ENCODE measurements at places on chromosomes 4 and X.
A peak's percentile ranks its signal among the peaks of the same experiment; 100 is the strongest.

DNA sequence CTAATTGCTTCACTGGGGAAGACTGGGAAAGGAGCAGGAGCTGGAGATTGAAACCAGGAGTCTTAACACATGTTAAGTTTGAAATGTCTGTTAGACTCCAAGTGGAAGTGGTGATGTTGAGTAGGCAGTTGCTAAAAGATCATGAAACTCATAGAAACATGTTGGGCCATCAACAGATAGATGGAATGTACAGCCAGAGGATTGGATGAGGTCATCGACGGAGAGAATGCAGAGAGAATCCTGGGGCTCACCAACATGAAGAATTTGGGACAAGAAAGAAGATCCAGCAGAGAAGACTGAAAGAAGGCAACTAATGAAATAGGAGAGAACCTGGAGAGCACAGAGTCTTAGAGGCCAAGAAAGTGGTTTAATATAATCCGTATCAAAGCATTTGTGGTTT, 19.4 kb upstream of the TSPAN5 start:
- DNase-seq: no peak

GRCh38 chrX:142601792-142602191, 396.7 kb upstream of the MAGEC2 start:
- no peak for DNase-seq

DNA sequence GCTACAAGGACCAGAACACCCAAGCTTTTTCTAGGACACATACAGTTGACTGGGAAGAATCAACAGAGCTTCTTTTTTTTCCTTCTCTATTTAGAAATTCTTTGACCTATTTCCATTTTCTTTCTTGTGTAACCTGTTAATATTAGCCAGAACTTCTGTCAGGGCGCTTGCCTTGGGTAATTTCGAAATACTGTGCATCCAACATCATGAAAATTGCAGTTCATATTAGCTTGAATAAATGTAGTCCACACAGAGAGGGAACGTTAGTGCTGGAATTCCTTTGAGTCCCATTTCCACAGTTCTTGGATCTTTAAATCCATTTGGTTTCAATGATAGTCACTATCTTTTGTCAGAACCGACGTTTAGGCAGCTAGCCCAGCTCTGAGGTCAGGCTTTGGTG, 141.8 kb downstream of the MXRA5 start:
- DNase-seq: no peak

GRCh38 chrX:1327651-1328304, 8.8 kb upstream of the IL3RA start:
- no peak for DNase-seq

DNA sequence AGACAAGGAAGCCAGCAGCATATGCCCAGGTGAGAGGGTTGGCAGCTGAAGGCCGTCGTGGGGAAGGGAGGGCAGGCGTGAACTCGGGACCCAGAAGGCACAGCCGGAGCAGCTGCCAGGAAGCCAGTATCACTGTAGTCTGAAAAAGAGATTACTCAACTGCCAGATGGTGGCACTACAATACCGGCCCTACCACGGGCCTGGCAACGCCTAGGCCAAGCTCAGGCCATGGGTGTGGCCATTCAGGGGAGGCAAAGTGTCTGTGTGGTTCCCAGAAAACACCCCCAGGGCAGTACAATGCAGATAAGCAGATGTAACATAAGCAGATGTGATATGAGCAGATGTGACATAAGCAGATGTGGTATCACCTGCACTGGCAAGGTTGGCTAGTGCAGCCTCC, 236.0 kb downstream of the AFAP1 start:
- no peak for DNase-seq

DNA sequence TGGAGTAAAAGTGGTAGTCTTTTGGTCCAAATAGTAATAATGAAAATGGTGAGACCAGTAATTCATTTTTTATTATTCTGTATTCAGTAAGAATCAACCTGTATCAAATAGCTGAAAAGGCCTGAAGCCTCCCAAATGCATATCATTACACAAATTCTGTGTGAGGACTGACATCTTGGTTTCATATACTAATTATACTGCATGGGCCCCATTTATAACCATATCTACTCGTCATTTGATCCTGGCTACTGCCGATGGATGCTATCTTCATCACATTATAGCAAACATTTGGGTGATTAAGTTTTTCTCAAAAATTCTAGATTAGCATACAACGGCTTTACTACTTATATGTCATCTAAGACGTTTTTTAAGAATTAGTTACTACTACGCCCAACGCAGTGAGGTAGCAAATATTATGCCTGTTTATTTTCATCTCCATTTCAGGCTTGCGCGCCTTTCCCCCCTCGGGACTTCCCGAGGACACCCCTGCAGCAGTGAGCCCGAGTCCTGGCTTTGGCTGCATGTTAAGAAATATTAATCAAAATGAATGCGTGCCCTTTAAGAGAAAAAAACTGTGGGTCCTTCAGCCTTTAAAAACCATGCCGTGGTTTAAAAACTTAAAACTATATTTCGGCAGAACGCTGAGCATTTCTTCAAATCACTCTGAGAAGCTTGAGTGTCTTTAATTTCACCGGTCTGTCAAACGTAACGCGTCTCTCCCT, 814 bp upstream of the MMAA start:
- peak; percentile 9 for DNase-seq

- no peak for DNase-seq
Observed at GRCh38 chr4:140315970-140316369, 57.5 kb upstream of the SCOC start.

DNA sequence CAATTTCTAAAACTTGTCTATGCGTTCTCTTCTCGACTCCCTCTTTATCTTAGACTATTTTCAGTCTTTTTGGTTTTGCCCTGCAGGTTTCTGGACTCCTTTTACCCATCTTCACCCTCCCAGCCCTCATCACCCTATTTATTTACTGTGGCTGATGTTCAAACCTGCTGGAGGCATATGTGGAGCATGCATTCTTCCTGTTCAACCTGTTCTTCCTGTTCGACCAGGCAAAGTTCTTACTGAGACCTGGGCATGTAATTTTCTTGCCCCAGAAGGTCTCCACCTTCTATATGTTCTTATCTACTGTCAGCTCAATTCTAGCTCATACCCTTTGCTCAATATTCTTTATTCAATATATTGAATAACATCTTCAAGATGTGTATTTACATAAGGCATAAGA, 69.4 kb upstream of the AGA start:
- no peak for DNase-seq

GRCh38 chrX:48090123-48090522, 18.7 kb upstream of the ZNF630 start:
- DNase-seq: no peak

DNA sequence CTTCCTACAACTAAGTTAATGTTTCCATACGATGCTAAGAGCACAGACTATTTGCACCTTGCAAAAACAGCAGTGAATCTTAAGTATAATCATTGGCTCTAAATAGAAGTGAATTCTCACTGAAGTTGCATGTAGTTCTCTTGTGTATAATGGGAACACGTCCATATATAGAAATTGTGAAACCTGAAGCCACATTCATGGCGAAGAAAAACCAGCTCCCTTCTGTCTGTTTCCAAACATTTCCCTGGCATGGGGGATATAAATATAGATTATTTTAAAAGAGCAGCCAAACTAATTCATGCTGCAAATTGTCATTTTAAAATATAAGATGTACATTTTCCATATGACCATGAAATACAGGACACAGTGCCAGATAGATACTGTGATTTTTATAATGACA, 71.1 kb downstream of the TRAM1L1 start:
- DNase-seq: no peak

DNA sequence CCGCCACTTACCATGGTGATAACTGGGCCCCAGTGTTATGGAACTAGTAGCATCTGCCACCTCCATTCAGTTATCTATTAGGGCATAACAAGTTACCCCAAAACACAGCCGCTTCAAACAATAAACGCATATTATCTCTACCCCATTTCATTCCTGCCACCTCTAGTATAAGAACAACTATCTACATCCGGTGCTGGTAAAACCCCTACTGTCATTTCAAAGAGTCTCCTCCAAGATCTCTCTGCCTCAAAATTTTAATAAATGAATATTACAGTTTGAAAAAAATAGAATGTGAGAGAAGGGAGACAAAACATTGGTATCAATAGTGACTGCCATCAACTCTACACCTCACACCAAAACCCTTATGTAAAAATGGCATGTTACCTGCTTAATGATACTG, 35.5 kb upstream of the RBPJ start:
- no peak for DNase-seq

- DNase-seq: no peak
Observed at GRCh38 chrX:131671735-131672134, 127.9 kb downstream of the OR13H1 start.

DNA sequence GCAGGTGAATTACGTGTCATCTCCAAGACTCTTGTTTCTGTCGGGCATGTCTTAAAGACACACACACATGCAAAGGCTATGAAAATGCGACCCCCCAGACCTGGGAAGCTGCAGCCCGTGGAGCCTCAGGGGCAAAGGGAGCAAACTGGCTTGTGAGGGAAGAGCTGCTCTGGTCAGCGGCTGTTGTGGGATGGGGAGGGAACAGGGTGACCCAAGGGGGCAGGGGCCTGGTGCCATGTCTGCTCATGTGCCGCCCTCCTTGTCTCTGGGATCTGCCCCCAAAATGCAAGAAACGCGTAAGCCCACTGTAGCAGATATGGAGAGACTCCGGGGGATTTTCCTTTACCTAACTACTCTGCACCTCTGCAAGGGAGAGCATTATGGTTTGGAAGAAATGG, 92.4 kb downstream of the PHKA2 start:
- DNase-seq: no peak

GRCh38 chr4:40747207-40747835, 2.4 kb upstream of the NSUN7 start:
- DNase-seq: no peak

- no peak for DNase-seq
Observed at GRCh38 chrX:22652596-22652995, 347.2 kb upstream of the DDX53 start.

DNA sequence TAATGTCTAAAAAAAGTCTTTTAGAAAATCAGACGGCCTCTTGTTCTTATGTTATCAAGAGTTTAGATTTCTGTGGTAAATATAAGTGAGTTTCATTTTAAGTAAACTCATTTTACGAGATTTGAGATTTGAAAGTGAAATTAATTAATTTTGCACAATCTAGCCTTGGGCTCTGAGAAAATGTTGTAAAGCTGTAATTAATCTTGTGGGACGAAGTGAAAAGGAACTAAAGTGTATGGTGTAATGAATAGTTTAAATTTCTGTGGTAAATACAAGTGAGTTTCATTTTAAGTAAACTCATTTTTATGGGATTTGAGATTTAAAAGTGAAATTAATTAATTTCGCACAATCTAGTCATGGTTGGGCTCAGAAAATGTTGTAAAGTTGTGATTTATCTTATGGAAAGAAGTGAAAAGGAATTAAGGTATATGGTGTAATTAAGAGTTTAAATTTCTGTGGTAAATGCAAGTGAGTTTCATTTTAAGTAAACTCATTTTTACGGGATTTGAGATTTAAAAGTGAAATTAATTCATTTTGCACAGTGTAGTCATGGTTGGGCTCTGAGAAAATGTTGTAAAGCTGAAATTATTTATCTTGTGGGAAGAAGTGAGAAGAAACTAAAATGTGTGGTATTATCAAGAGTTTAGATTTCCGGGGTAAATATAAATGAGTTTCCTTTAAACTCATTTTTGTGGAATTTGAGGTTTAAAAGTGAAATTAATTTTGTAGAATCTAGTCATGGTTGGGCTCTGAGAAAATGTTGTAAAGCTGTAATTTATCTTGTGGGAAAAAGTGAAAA, 1.6 kb downstream of the SCML1 start:
- no peak for DNase-seq

- no peak for DNase-seq
Observed at GRCh38 chrX:53122013-53122412, 28.1 kb downstream of the KANTR start.

DNA sequence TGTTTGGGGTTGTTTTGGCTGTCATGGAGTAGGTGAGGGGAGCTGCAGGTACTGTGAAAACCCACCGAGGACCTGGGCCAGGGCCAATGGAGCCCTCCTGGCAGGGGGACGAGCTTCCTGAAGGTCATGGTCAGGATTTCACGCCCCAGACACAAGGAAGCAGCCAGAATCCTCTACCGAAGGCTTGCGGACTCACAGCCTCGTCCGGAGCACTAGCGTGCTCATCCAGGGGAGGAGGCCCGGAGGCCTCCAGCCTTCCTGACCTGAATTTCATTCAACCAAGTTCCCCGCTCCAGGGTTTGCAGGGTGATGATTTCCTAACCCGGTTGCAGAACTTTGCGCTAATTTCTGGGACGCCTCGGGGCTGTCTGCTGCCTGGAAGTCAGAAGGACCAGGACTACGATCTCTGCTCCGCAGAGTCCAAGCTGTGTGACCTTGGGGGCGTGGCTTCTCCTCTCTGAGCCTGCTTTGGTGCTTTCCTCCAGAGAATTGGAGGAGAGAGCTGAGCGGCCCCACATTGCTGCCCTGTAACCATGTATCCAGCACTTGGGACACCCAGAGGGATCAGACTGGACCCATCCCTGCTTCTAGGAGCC, 56.2 kb upstream of the ADRA2C start:
- DNase-seq: no peak

- no peak for DNase-seq
Observed at GRCh38 chrX:45527834-45528233, 327.2 kb upstream of the DIPK2B start.

DNA sequence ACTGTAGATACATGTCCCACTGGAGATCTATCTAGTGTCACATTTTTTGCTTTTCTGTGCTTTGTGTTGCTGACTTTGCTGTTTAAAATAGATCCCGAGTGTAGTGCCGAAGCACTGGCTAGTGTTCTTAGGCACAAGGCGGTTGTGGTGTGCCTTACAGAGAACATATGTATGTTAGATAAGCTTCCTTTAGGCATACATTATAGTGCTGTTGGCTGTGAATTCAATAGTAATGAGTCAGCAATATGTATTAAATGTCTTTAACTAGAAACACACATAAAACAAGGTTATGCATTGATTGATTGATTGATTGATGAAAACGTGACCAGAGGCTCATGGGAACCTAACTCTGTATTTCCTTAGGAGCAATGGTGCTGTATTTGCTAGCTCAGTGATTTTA, 56.2 kb downstream of the COX7B2 start:
- no peak for DNase-seq

- no peak for DNase-seq
Observed at GRCh38 chr4:128525387-128525786, 237.8 kb upstream of the PGRMC2 start.

DNA sequence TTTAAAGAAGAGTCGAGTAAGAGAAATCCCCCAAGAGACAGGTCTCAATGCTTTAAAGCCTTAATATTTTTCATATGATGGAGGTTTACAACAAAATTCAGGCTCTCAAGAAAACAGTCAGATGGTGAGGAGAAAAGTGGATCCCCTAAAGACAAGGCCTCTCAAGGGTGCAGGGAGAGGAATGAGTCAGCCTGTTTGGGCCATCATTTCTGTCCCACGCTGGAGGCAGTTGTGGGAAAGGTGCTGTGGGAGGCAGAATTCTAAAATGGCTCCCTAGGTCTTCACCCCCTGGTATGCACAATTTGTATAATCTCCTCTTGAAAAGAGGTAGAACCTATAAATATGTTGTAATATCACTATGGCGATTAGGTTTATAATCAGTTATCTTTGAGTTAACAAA, 4.6 kb upstream of the TIFA start:
- no peak for DNase-seq

- DNase-seq: peak; percentile 77
Observed at GRCh38 chr4:22515888-22516541, at the start of gene ADGRA3. Gene ADGRA3, minus strand, starts transcription at chr4:22516066. Its CDS starts 282 bp downstream, at chr4:22515784.

All from head of caudate nucleus (tissue), 42 donors.